GM23248 (cell line): ENCODE measurements at places on chromosomes 16 and 17.

DNA sequence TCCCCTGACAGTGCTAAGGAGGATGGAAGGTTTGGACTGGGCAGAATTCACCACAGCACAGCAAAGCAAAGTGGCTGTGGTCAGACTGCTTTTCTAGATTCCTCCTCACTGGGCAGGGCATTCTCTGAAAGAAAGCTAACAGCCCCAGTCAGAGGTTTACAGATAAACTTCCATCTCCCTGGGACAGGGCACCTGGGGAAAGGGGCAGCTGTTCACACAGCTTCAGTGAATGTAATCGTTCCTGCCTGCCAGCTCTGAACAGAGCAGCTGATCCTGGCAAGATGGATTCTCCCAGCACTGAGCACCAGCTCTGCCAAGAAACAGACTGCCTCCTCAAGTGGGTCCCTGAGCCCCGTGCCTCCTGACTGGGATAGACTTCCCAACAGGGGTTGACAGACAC lies 42.4 kb upstream of the KIF2B start:
- DNase-seq: no peak

GRCh38 chr16:59296888-59297287 lies 562.8 kb upstream of the GOT2 start:
- DNase-seq: no peak

- DNase-seq: no peak
These were observed 169.4 kb downstream of the IRX5 start for GRCh38 chr16:55100100-55100499.

- DNase-seq: no peak
These were observed 28.4 kb downstream of the SBK1 start for GRCh38 chr16:28320741-28321140.

DNA sequence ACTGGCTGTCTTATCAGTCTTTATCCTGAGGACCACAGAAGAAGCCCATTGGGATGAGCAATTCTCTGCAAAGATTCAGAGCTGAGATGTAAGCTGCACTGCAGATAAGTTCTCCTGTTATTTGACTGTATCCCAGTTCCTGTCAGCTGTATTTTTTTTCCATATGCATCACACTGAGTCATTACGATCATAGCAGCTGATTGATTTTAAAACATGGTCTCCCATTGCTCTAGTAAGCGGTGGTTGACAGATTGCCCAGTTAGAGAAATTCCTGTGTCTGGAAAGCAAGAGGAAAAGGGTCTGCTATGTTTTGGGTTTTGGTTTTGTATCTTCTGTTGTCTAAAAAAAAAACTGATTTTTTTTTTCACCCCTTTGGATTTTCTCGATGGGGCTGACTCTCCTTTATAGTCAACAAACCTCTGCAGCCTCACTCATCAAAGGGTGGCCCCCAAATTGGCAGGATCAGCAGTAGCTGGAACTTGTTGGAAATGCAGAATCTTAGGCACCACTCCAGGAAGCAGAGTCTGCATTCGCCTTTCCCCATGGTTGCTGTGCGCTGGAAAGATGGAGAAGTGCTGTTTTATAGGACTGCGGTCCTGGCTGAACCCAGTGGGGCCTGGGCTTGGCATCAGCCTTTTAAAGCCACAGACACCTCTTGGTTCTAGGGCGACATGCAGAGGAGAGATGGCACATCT lies 220.1 kb upstream of the MPHOSPH6 start:
- DNase-seq: no peak

DNA sequence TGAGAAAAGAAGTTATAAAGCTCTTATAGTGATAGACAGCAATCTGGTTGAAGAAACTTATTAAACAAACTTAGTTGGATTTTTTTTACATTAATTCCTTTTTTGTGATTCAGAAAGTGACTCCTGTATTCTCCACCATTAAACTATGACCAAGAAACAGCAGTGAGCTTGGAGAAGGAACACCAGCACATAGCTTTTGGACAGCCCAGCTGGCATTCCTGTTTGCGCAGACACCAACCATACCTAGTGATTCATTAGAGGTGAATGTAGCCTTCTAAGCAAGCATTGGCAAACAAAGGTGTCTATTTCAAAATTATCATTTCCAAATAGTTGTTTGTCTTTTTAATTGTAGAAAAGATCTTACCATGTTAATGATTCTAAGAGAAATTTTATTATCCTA lies 94.4 kb downstream of the STXBP4 start:
- DNase-seq: peak; percentile 58

- DNase-seq: no peak
These were observed 331.2 kb downstream of the MAF start for GRCh38 chr16:79269211-79269863.
